ENCODE measurements at places on chromosomes 4 and X.

DNA sequence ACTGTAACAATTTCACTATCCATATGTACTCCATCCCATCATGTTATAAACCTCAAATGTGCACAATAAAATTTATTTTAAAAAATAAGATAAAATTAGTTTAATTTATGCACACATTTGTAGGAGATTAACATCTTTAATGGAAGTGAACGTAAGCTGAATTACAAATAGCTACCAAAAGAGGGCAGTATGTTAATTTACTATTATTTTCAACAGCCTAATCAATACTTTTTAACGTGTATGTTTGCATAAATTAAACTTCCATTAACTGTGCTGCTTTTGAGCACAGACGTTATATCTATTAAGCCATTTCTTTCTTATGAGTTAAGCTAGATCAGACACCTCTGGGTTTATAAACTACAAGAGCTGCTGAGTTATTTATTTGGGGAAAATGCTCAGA is 56.5 kb upstream of the PHKA2 start:
- no peaks in the 10 kb centered on the region for H3K4me1 ChIP-seq
- no peaks in the 10 kb centered on the region for H3K36me3 ChIP-seq
- no peak overlapping the region for H3K27ac ChIP-seq
- no peak for DNase-seq
- no peak overlapping the region for H3K4me3 ChIP-seq
- H3K27me3 ChIP-seq, result no peaks in the 10 kb centered on the region

DNA sequence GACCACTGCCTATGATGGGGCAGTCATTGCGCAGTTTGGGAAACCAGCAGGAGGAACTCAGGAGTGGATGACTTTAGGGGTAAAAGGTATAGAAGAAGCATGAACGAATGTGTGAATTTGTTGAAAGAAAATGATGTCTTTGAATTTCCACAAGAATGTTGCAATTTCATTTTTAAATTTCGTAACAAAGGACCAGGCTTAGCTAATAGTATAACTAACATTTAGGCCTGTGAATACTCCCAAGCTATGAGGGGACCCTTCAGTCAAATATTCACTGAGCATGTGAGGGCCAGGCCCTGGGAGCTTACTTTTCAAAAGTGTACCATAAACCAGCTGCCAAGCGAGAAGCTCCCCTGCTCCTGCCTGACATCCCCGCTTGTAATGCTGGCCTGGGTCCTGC is 5.3 kb downstream of the MPC1L start:
- no peaks in the 10 kb centered on the region for H3K27me3 ChIP-seq
- no peak overlapping the region for H3K27ac ChIP-seq
- H3K4me1 ChIP-seq, result no peaks in the 10 kb centered on the region
- no peak overlapping the region for H3K4me3 ChIP-seq
- DNase-seq, result no peak
- H3K36me3 ChIP-seq, result peaks cover 50% of the 10 kb centered on the region

GRCh38 chr4:112296949-112297880 is at the start of gene ALPK1:
Gene ALPK1 (plus strand): TSS chr4:112297369.
- DNase-seq, result no peak
- peaks cover 29% of the 10 kb centered on the region for H3K4me1 ChIP-seq
- H3K27ac ChIP-seq, result peak within 1 kb of the TSS; percentile 68
- H3K4me3 ChIP-seq, result peak within 1 kb of the TSS; percentile 47
- H3K36me3 ChIP-seq, result no peaks in the 10 kb centered on the region

DNA sequence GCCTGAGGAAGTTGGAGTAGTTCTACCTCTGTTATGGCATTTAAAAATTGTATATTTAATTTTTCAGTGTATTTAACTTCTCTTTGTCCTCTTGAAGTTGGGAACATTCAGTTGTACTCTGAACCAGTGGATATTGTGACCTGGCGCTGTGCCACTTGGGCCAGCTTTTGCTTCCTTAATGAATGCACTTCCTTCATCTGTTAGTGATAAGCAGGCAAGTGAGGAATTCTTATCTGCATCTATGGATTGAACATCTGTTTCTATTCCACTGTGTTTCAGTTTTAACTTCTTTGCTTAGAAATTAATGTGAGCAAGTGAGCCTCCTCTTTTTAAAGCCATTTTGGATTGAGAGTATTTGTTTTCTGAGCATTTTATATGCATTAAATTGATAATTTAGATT is 128.3 kb downstream of the UCHL1 start:
- H3K27me3 ChIP-seq, result peaks cover 2% of the 10 kb centered on the region
- DNase-seq, result no peak
- H3K4me3 ChIP-seq, result no peak overlapping the region
- no peak overlapping the region for H3K27ac ChIP-seq

GRCh38 chr4:158870626-158871334 is 102.0 kb downstream of the FNIP2 start:
- peak; percentile 5 for DNase-seq
- no peaks in the 10 kb centered on the region for H3K4me1 ChIP-seq
- no peaks in the 10 kb centered on the region for H3K27me3 ChIP-seq
- H3K36me3 ChIP-seq, result no peaks in the 10 kb centered on the region
- H3K27ac ChIP-seq, result no peak overlapping the region

DNA sequence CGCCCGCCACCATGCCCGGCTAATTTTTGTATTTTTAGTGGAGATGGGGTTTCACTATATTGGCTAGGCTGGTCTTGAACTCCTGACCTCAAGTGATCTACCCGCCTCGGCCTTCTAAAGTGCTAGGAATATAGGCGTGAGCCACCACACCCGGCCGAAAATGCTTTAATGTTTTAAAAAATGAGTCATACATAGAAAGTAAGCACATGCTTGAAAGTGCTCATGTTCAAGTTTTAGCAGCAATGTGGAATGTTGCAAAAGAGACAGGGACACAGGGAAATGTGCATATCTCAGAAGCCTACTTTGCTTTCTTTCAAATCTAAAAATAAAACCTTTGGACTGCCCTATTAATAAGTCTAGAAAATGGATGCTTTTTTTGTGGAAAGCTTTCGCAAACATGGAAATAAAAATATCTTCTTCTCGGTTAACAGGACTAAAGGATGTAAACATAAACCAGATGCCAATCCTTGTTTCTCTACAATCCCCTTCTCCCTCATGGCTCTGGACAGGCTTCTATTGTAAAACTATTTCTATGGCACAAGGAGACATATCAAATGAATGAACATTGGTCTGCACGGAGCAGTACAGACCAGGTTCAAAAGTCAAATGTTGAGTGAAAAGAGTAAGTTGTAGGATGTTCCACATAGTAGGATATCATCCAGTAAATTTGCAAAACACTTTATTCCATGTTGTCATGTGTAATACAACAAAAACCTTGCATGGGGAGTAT is 15.0 kb downstream of the MECP2 start:
- H3K4me3 ChIP-seq, result no peak overlapping the region
- no peak overlapping the region for H3K27ac ChIP-seq
- H3K4me1 ChIP-seq, result no peaks in the 10 kb centered on the region
- H3K27me3 ChIP-seq, result no peaks in the 10 kb centered on the region
- DNase-seq, result no peak

DNA sequence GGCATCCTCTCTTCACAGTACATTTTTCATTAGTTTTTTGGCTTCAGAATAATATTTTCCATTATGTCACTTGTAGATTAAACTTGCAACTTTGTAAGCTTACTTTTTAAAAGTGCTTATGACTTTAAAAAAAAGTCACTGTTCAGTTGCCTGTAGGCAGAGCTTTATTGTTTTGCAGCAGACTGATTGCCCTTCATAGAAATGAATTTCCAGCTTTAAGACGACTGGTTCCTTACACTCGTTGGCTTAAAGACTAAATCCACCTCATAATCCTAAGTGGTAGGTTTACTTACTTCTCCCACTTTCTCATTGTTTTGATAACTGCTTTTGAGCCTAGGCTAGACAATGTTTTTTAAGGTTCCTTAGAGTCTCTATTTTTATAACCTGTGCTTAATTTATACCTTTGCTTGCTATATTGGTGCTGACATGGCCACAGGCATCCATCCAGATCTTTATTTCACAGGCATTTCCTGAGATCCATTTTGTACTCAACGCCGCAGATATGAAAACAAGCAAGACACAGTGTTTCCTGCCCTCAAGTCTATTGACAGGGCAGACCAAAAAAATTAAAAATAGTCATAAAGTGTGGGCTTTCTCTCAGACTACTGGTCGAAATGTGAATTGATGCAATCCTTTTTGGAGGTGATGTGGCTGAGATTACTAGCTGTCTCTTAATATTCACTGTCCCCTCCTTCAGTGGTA is 12.6 kb upstream of the IL13RA2 start:
- H3K27me3 ChIP-seq, result no peaks in the 10 kb centered on the region
- no peaks in the 10 kb centered on the region for H3K36me3 ChIP-seq

GRCh38 chr4:98204236-98204553 is 57.0 kb upstream of the RAP1GDS1 start:
- H3K4me1 ChIP-seq, result no peaks in the 10 kb centered on the region
- no peak for DNase-seq
- no peak overlapping the region for H3K27ac ChIP-seq
- no peaks in the 10 kb centered on the region for H3K36me3 ChIP-seq

DNA sequence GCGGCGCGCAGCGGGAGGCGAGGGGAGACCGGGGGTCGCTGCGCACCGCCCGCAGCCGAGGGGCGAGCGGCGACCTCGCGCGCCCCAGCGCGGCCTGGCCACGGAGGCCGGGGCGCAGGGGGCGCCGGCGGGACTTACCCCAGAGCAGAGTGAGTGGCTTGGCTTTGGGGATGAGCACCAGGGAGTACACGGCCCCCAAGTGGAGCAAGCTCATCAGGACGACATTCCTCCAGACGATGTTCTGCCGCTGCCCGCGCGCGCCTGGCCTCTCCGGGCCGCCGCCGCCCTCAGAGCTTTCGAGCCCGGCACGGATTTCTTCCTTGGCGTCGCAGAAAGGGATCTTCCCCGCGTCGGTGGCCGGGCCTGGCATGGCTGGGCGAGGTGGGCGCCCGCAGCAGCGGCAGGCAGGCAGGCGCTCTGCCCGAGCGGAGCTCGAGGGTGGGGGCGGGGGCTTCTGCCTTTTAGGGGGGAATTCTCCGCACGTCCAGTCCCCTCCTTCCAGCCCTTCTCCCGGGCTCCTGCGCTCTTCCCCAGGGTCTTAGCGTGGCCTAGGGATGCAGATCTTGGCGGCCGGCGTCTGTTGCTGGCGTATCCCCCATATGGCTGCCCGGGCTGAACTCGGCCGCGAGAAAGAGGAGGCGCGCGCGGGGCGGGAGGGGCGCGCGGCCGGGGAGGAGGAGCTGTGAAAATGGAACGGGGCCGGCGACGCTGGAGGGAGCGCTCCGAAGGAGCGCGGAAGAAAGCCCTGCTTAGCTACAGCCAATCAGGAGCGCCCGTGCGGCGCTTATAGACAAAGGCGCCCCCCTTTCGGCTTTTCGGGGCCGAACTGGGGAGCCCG is at the start of gene SCD5:
Gene SCD5, minus strand, starts transcription at position 629 of the 838 bp plus-strand sequence. Its CDS starts 259 bp downstream, at position 370.
- peak; percentile 83 for DNase-seq
- H3K36me3 ChIP-seq, result peaks cover 11% of the 10 kb centered on the region
- H3K27ac ChIP-seq, result peak within 1 kb of the TSS; percentile 70
- peaks cover 34% of the 10 kb centered on the region for H3K4me1 ChIP-seq
- peak within 1 kb of the TSS; percentile 81 for H3K4me3 ChIP-seq
- no peaks in the 10 kb centered on the region for H3K27me3 ChIP-seq

GRCh38 chr4:156193106-156193505 is 239.4 kb upstream of the CTSO start:
- H3K27ac ChIP-seq, result no peak overlapping the region
- no peaks in the 10 kb centered on the region for H3K36me3 ChIP-seq
- DNase-seq, result no peak
- no peak overlapping the region for H3K4me3 ChIP-seq
- no peaks in the 10 kb centered on the region for H3K4me1 ChIP-seq
- no peaks in the 10 kb centered on the region for H3K27me3 ChIP-seq

DNA sequence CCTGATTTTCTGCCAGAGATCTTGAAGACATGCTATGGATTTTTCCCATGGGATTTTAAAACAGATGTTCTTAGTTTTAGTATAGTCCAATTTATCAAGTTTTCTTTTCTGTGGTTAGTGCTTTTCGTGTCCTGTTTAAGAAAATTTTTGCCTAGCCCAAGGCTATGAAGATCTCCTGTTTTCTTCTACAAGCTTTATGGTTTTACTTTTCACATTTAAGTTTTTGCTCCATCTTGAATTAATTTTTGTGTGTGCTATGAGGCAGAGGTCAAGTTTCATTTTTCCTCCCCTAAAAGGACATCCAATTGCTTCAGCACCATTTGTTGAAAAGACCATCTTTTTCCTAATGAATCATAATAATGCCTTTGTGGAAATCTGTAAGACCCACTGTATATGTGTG is 65.6 kb downstream of the POLR2B start:
- H3K27me3 ChIP-seq, result no peaks in the 10 kb centered on the region
- no peak for DNase-seq
- H3K27ac ChIP-seq, result no peak overlapping the region
- no peak overlapping the region for H3K4me3 ChIP-seq
- no peaks in the 10 kb centered on the region for H3K4me1 ChIP-seq

GRCh38 chrX:39506131-39506530 is 591.6 kb downstream of the BCOR start:
- H3K27me3 ChIP-seq, result no peaks in the 10 kb centered on the region
- no peak for DNase-seq
- no peaks in the 10 kb centered on the region for H3K36me3 ChIP-seq
- no peak overlapping the region for H3K27ac ChIP-seq

DNA sequence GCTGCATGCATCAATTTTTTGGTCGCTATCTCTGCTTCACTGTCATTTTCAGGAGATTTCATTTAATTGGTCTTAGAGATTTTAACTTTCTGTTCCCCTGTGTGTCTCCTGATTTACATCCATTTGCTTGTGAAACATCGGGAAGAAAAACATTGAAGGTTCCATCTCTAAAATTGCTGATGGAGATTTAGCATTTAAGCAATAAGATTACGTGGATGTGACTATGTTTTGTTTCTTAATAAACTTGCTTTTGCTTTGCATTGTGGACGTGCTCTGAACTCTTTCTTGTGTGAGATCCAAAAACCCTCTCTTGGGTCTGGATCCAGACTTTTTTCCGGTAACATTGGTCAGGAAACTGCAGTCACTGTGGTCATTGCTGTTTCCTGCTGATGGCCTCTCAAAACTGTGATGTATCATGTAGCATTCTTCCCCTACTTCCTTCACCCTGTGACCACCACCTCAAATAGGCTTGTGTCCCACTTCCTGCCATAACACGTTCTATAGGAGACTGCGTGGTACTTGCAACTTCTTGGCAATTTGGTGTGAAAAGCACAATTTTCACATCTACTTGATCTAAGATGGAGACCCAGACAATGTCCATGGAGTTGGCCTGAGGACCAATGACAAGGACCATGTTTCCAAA is 4.9 kb downstream of the CXCL2 start:
- no peak overlapping the region for H3K27ac ChIP-seq
- H3K4me3 ChIP-seq, result no peak overlapping the region
- H3K36me3 ChIP-seq, result no peaks in the 10 kb centered on the region
- peaks cover 9% of the 10 kb centered on the region for H3K4me1 ChIP-seq
- no peak for DNase-seq

- no peaks in the 10 kb centered on the region for H3K27me3 ChIP-seq
- no peak for DNase-seq
- H3K4me1 ChIP-seq, result peaks cover 35% of the 10 kb centered on the region
These were observed 13.5 kb downstream of the AFF1 start for GRCh38 chr4:86948276-86948675.

GRCh38 chr4:10054571-10055041 is 33.3 kb upstream of the SLC2A9 start:
- no peaks in the 10 kb centered on the region for H3K27me3 ChIP-seq
- H3K27ac ChIP-seq, result no peak overlapping the region
- H3K4me3 ChIP-seq, result no peak overlapping the region
- DNase-seq, result no peak
- H3K36me3 ChIP-seq, result no peaks in the 10 kb centered on the region
- no peaks in the 10 kb centered on the region for H3K4me1 ChIP-seq
